Kidney epithelial cell (primary cell): ENCODE measurements at places on chromosomes 3 and 15. TPM values are rescaled to one million over a fixed set of nuclear protein-coding genes. Genes with fewer than 3 reads are reported as not detected.

The PDIA5 gene
- 14.4 and 18.8 TPM in 2 replicates for total RNA-seq

The TMEM207 gene
- total RNA-seq, result not detected in 2 replicates

The PXYLP1 gene
- total RNA-seq, result 11.5 and 15.8 TPM in 2 replicates

The SPATA12 gene
- total RNA-seq, result 0.38 and 0.48 TPM in 2 replicates

The PROK2 gene
- not detected in 2 replicates for total RNA-seq

The SACM1L gene
- 19.8 and 27.8 TPM in 2 replicates for total RNA-seq
